ENCODE measurements at places on chromosomes 6 and 20.
A peak's percentile ranks its signal among the peaks of the same experiment; 100 is the strongest.

GRCh38 chr20:10922506-10922905, 248.7 kb upstream of the JAG1 start:
- DNase-seq, result no peak

DNA sequence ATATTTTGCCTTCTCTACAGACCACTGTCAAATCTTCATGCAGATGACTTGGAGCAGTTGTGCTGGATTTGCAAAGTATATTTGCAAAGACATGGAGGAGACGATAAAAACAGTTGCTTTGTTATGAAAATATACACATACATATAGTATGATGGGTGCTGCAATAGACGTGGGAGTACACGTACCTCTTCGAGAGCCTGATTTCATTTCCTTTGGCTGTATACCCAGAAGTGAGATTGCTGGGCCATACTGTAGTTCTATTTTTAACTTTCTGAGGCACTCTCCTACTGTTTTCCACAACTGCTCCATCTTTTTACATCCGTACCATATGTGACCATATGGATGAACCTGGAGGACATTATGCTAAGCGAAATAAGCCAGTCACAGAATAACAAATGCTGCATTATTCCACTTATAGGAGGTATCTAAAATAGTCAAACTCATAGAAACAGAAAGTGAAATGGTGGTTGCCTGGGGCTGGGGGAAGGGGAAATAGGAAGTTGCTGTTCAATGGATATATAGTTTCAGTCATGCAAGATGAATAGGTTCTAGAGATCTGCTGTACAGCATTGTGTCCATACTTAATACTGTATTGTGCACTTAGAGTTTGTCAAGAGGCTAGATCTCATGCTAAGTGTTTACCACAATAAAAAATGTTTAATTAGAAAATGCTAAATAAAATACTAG, 223.8 kb downstream of the HAO1 start:
- no peak for DNase-seq

- DNase-seq, result no peak
Observed at GRCh38 chr6:144019929-144020328, 11.9 kb upstream of the PLAGL1 start.

- DNase-seq, result peak; percentile 80
Observed at GRCh38 chr20:37294262-37294981, 5.0 kb downstream of the MANBAL start.

DNA sequence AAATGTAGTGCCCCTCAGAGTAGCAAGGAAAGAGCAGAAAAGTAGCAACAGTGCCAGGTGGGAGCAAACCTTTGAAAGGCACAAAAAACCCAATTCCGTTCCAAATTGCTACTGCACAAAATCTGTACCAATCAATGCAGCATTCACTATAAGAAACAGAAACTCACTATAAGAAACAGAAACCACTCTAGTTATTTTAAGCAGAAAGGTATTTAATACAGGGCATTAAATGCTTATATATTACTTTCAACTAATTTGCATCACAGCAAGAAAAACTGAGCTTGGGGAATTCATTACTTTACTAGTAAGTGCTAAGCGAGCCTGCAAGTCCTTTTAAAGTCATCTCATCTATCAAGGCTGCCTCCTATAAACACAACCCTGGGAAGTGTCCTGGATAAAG, 116.5 kb upstream of the OLIG3 start:
- no peak for DNase-seq

DNA sequence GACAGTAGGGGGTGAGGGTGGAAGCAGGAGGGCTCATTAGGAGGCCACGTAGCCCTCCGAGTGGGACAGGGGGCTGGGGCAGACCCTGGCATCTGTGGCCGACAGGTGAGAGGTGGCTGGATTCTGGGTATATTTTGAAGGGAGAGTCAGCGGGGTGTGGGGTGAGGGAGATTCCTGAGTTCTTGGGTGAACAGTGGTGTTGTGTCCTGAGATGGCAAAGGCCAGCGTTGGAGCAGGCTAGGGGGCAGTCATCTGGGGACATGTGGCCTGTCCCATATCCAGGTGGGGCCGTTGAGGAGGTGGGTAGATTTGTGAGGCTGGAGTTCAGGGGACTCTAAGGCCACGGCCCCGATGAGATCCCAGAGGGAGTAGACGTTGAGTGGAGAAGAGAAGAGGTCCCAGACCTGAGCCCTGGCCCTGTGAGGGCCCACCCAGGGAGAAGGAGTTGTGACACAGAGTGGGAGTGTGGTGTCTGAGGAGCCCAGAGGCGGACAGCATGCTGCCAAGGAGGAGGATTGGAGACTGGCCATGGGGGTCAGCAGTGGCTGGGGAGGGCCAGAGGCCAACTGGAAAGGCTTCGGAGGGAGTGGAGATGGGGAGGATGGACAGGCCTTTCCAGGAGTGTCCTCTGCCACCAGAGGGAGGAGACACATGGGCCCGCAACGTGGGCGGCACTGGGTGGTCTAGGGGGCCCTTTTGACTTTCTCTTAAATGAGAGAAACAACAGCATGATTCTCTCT, 19.6 kb downstream of the PACSIN1 start:
- no peak for DNase-seq

- no peak for DNase-seq
Observed at GRCh38 chr6:35687658-35688604, 784 bp downstream of the FKBP5 start.

GRCh38 chr20:11076434-11077105, 402.8 kb upstream of the JAG1 start:
- no peak for DNase-seq

- no peak for DNase-seq
Observed at GRCh38 chr20:3470208-3470626, 601 bp upstream of the ATRN start.

DNA sequence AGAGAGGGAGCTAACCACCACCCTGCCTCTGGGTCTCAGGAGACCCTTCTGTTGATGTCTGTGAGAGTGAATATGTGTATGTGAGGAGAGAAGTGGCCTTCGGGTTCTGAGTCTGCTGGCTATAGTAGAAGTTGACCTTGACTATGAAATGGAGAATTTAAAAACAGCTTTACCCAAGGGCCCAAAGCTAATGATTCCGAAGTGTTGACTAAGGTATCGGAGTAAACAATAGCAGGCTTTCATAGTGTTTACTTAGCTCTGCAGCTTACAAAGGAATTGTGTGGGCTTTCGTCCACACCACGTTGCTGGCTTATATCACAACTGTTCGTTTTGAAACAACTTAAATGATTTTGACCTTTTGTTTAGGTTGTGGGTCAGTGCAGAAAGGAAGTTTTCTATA, 126.5 kb upstream of the JAG1 start:
- no peak for DNase-seq

- DNase-seq, result no peak
Observed at GRCh38 chr20:56723331-56723730, 94.2 kb downstream of the TFAP2C start.

GRCh38 chr6:14665827-14666724, 548.5 kb downstream of the CD83 start:
- peak; percentile 49 for DNase-seq

DNA sequence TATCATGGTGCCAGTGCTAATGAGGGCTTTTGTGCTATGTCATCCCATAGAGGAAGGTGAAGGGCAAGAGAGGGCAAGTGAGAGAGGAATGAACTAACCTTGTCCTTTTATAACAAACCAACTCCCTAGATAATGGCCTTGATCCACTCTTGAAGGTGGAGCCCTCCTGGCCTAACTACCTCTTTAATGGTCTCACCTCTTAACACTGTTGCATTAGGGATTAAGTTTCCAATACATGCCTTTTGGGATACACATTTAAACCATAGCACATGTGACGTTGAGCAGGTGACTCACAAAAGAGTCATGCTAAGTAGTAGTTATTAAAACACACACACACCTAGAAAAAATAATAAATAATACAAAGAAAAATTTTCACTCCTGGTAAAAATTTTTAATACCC, 36.9 kb downstream of the CCN2 start:
- DNase-seq, result peak; percentile 67

DNA sequence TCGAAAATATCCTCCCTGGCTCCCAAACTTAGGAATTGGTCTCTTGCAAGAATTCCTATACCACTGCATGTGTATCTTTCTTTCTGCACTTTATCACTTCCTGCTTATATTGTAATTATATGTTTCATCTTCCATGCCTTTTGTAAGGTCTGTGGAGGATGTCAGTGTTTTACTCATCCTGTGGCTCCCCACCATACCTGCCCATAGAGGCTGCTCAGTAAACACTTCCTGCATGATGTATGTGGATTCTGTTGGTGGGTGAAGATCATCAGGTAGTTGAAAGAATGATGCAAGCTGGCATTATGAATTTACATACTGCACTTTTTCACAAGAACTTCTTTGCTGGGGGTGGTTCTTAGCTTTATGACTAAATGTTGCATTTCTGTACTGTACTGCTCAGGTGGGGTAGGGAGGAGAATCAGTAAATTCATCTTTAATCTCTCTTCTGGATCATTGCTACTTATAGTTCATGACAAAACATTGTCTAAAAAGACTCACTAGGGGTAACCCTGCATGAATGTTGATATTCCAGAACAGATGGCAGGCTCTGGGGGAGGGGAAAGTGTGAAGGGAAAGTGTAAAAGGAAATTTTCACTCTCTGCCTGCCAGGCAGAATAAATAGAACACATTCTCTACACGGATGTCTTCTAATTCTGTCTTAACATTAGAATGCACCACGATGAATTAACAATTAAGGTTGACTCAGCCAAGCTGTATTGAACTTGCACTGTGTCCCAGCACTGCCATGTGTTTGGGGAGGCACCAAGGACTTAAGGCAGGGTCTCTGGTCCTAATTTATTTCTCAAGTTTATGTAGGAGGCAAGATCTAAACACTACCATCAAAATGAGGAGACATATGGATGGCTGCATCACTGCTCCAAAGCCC, 36.0 kb upstream of the KLHL31 start:
- DNase-seq, result no peak

DNA sequence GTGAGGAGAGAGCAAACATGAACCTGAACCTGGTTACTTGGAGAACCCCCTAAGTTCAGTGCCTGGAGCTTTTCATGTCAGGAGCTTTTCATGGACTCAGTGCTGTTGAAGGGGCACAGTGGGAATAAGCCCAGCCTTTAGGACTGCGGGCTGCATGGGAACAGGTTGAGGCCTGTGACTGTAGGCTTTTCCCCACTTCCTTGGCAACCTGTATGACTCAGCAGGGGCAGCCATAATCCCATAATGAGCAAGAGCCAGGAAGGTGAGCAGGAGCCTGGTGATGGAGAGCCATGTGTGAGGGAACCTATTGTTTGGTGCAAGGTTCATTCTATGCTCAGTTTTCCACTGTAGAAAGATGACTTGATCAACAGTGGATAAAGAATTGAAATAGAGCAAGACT, 23.4 kb downstream of the MEP1A start:
- DNase-seq, result peak; percentile 32

DNA sequence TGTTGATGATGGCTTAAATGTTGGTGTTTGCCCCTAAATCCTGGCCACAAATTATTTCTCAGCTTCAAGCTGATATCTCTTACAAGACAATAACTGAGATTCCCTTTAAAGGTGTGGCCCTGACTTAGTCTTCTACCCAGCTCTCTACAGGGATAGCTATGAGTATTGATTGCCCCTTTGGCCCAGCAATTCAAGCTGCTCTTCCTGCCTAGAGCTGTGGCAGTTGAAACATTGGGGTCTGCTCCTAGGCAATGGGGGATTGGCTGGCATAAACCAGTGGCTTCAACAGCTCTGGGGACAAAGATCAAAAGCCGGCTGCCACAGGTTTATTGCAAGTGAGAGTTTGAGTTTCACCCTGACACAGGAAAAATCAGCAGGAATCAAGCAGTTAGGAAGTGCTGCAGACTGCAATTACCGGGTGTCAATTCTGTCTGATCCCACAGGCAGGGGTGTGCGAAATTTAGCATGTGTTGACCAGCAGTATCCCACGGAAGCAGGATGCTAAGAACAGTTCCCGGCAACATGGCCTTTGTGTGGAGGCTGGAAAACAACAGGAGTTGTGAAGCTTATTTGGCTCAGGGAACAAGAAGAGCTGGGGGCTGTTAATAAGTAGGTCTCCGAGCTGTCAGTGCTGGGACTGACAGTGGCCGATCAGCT, 66.2 kb upstream of the IYD start:
- DNase-seq, result no peak

GRCh38 chr20:4936392-4936850, 64.9 kb downstream of the SLC23A2 start:
- no peak for DNase-seq

DNA sequence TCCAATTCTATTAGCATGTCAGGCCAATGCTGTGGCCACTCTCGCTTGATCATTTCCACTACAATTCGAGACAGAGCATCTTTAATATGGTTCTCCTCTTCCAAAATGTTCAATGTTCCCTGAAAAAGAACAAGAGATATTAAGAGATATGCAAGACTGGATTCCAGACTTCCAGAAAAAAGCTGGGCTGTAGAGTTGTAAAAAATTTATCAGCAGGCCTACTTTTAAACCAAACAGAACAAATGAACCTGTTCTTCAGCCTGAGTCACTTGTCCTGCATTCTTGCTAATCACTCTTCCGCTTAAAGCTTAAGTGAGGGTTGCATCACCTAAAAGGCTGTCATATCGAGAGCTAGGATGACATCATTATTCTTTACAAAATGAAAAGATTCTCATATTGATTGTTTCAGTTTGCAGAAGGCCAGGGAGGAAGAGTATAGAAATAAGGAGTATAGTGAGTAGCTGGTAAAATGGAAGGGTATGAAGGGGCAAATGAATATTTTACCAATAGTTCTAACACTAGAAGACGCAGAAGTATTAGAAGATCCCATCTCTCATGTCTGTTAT, 4.9 kb downstream of the XPO5 start:
- DNase-seq, result no peak

- DNase-seq, result no peak
Observed at GRCh38 chr6:122286512-122286911, 112.9 kb upstream of the HSF2 start.

GRCh38 chr6:4814212-4814611, 38.0 kb downstream of the CDYL start:
- no peak for DNase-seq

DNA sequence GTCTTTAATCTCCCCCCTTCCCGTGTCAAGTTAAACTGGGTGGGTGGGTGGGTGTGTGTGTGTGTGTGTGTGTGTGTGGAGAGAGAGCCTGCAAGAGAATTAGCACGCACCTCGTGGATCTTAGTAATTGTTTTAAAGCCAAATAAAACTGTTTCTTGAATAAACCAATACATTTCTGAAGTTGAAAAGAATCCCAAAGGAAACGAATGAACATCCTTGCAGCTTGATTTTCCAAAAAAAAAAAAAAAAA, 381 bp upstream of the BICRAL start:
- DNase-seq, result no peak

DNA sequence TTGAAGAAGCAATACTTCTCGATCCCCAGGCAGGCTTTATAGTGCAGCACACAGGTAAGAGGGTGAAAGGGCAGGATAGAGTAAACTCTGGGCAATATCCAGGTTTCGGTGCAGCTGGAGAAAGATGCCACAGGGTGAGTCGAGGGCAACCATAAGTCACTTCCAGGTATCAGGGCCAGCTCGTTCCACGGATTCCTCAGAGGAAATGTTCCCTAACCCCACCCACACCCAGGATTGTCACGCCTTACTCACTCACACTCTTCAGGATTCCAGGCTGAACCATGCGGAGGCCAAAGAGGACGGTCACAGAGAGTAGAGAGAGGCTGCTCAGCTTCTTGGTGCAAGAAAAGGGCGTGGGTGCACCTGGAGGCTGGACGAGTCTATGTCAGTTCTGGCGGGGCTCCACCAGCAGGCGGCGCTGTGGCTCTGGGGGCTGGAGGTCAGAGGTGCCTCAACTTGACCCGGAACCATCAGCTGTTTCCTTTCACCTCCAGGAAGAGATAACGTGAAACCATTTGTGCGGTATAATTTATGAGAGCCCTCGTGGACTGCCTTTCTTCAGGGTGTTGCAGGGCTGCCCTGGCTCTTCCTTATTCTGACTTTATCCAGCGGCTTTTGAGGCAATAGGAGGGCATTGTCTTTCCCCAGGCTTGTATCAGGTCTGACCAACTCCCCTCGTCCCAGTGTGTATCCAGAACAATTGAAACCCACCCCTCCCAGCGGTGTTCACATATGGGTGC, 14.5 kb upstream of the WFDC12 start:
- no peak for DNase-seq
